ENCODE measurements at places on chromosomes 11 and 22.

DNA sequence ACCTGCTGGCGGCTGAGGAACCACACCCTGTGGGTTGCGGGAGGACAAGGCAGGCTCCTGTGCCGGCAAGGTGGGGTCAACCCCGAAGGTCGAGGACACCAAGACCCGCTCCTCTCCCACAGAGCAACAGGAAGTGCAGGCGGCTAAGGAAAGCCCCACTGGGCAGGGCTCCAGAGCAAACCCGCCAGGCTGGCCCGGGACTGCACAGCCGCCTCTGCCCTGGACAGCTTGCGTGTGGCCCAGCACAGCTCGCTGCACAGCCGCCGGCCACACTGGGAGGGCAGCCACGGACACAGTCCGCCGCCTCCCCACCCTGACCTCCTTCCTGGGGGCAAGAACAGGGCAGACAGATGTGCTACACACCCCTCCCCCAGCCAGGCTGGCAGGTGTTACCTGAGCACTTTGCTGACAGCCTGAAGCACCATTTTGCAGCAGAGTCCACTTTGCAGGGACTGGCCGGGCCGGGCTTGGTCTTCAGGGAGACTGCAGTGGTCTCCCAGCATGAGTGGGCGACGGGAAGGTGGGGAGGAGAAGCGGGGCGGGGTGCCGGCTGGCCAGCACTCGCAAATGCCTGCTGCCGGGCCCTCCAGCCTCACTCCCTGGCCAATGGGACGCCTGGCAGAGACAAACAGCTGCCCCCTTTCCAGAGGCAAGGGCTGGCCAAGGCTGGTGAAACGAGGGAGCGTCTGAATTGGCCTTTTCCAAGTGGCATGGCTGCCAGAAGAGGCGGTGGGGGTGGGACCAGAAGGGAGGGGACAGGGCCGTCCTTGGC is at the start of gene MOB2:
MOB2 (minus strand) TSS at position 726 of the 772 bp plus-strand sequence; CDS start at position 503, 223 bp downstream.
- no peak for DNase-seq

DNA sequence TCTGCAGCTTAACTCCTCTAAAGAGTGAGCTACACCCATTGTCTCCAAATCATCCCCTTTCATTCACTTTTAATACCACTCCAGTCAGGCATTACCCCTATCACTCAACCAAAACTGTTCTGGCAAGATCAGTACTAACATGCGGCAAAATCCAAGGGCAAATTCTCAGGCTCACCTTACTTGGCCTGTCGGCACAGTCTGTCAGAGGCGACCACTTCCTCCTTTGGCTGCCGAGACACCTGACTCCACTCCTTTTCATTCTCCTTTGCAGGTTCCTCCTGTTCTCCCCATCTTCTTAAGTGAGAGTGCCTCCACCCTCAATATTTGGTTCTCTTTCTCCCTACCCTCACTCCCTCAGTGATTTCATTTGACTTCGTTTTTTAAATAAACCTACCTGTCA is 4.2 kb downstream of the C11orf91 start:
- no peak for DNase-seq

DNA sequence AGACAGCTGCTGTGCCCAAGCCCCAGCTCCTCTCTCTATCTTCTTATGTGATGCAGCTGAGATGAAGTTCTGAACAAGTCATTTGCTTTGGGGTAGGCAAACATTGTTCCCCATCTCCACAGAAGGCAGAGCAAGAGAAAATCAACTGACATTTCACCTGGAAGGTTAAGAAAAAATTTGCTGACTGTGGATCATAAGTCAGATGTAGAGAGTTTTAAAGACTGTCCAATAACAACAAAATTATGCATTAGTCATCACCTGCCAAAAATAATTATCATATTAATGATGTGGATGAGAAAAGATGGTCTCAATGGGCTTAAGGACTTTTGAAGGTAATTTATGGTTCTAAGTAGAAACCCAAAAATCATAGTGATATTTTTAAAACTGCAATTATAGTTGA is 59.2 kb downstream of the KCNJ1 start:
- no peak for DNase-seq

DNA sequence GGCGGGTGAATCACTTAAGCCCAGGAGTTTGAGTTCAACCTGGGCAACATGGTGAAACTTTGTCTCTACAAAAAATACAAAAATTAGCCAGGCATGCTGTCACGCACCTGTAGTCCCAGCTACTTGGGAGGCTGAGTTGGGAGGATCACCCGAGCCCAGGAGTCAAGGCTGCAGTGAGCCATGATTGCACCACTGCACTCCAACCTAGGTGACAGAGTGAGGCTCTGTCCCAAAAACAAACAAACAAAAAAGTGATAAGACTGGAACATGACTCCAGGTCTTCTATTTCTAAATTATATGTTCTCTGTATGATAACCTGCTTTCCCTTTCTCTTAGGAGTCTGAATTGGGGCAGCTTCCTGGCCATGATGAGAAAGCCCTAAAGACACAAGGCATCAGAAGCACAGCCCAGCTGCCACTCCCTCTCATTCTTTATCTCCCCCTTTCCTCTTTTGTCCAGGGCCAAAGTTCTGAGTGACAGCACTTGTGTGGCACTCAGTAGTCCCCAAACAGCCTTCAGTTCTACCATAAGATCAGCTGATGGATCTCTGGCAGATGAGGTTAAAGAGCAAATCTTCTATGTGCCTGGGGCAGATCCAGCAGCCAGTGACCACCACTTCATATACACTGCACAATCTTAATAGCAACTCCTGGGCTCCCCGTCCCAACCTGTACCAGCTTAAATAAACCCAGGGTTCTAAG is 136.0 kb downstream of the C11orf58 start:
- DNase-seq = no peak

GRCh38 chr11:61158691-61159381 is 2.4 kb downstream of the VPS37C start:
- no peak for DNase-seq

DNA sequence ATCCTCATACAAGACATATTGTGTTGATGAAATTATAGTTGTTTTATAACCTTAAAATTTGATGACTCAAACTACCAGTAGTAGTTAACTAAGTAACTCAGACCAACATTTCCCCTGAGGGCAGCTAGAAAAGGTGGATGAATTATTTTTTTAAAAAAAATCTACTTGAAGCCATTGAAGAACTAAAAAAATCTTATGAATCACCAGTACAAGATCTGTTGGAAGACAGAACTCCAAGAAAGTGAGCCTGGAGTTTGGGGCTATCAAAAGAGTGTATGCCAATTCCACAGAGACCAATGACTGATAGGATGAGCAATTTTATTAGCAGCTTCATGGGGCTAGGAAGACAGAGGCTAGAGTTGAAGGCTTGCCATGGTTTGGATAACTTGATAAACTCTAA is 72.4 kb downstream of the CYP2R1 start:
- DNase-seq = no peak

DNA sequence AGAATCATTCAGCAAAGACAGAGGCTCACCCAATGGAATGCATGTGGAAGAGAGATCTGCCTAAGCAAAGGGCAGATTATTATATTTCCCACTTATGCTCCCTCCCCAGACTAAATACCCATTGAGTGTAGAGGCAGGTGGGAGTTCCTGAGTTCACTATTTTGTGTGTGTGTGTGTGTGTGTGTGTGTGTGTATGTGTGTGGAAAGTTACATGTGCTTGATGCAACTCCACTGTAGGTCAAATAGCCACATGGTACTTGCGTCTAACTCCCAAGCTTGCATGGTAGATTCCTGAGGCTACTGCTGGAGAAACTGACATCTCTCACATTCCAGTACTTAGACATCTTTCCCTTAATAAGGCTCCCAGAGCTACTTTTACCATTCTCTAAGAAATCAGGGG is 3.4 kb upstream of the COPB1 start:
- no peak for DNase-seq

GRCh38 chr11:30553521-30554110 is 32.5 kb downstream of the MPPED2 start:
- DNase-seq = no peak

DNA sequence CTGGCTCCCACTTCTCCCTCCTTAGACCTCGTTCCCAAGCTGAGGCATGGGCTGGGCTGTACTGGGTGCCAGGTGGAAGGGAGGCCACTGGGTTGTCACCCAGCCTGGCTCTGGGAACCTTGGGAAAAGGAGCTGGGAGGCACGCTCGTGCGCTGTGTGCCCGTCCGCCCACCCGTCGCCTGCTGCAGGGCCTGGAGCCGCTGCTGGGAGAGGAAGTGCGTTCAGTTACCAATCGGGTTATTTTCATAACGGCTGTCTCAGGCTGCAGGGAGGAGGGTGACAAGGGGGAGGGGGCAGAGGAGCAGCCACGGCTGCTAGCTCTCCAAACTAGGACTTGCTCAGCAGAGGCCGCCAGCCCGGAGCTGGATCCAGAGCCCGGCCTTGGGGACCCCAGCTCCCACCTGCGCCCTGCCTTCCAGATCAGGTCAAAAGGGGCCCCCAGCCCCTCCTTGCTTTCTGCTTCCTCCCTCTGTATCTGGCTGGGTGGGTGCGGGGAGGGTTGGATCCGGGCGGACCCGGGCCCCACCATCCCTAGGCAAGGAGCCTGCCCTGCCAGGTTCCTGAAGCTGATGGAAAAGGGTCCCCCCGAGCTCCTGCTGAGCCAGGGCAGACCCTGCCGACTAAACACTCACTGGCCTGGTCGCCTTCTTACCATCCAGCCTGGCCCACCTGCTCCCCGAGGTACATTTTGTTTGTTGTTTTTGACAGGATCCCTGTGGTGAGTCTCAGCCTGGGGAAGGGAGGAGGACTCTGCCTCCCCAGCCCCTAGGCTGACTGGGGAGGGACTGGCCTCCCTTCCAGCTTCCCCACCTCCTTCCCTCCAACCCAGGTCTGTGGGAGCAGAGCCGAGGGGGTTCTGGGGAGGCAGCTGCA is 14.3 kb downstream of the DGKZ start:
- DNase-seq = no peak

DNA sequence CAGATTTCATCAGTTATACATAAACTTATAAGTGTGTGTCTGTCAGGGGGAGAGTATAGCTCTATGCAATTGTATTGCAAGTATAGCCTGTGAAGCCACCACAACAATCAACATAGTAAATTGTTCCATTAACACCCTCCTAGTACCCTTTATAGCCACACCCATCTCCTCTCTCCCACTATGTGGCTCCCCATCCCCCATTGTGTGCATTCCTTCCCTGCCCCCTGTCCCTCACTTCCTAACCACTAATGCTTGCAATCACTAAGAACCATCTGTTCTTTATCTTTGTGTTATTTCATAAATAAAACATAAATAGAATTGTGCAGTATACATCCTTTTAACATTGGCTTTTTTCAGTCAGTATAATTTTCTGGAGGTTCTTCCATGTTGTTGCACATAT is 83.1 kb upstream of the SLC5A12 start:
- no peak for DNase-seq

DNA sequence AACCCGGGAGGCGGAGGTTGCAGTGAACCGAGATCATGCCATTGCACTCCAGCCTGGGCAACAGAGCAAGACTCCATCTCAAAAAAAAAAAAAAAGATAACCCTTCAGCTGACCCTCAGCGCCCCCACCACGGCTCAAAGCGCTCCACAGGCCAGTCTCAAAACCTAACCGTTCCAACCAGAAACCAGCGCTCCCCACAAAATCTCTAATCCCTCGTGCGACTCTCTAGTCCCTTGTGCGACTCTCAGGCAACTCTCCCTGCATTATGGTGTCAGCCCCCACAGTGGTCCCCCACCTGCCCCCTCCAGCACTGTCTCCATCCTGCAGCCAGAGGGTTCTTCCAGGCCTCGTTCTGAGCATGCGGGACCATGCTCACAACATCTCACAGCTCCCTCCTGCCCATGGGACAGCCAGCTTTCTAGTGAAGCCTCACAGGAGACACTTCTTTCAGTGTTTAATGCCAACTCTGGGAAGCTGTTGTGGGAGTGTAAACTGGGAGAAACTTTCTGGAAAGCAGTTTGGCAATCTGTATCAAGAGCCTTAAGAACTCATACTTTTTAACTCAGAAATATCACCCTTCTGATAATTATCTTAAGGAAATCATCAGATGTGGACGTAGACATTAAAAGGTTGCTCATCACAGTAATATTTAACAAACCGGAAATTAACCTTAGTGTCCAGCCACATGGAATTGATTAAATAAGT is 4.2 kb upstream of the RASGRP2 start:
- DNase-seq = no peak

- no peak for DNase-seq
These were observed 10.8 kb upstream of the KDM4E start for GRCh38 chr11:95014184-95014821.

- DNase-seq = no peak
These were observed 9.7 kb downstream of the TSPAN32 start for GRCh38 chr11:2311353-2312133.

DNA sequence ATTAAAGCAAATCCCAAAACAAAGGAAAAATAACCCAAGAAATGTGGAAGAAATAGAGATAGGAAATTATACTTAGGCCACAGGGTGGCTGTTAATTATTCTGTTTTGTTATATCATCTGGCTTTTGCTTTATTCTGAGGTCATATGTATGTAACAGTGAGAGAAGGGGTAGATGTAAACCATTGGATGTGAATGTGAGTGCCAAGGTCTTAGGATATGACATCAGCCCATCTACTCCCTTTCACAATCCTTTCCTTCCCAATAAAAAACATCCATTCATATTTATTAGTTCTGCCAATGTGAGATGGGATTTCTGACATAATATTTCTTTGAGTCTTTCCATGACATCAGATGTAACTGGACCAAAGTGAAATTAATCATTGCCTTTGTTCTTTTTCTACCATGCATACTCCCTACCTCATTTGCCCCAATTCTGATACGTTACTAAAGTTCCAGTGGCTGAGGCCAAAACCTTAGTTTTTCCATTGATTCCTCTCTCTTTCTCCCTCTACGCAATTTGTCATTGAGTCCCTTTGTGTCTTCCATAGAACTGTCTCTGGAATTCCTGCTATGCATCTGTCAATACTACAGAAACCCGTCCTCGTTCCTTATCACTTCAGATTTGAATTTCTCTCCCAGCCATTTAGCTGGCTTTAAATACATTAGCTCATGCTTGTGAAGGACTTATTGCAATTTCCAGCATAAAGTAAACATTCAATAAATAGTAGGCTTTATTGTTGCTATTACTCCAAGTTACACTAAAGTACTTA is 170.3 kb downstream of the ARHGAP42 start:
- no peak for DNase-seq

DNA sequence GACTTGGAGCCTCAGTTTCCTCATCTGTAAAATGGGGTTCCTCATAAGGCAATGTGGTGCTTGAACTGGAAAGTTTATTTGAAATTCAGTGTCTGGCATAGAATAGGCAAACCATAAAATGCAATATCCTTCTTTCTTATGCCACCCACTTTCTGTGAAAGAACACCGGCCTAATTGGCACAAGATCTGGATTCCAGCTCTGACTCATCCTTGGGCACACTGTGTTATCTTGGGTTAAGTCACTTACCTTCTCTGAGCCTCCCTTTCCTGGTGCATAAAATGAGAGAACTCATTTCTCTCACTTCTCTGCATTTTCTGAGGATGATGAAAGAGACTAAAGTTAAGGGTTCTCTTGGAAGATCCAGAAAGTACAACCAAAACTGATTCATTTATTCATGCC is 5.1 kb downstream of the INSC start:
- no peak for DNase-seq

GRCh38 chr11:88594274-88594950 is 256.9 kb upstream of the CTSC start:
- no peak for DNase-seq

GRCh38 chr11:62306227-62306626 is 7.4 kb upstream of the SCGB1D4 start:
- no peak for DNase-seq
